ENCODE measurements at places on chromosomes 7 and 10.

DNA sequence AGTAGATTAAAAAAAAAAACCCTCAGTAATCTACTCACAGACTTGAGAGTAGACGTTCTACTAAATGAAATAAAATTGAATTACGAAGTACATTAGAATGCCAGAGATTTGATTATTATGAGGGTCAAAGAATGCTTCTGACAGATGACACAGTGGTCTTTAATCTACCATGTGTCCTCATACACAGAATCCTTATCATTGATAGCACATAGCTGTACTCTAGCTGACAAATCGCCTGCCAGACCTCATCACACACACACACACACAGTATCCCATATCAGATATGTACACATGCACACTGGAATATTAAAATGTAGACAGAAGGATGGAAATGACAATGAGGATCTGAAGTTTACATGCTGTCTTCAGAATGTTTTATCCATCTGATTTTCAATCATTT is 104.6 kb downstream of the SORCS1 start:
- DNase-seq: no peak

- DNase-seq: no peak
Observed at GRCh38 chr7:94562525-94562924, 52.9 kb downstream of the CASD1 start.

DNA sequence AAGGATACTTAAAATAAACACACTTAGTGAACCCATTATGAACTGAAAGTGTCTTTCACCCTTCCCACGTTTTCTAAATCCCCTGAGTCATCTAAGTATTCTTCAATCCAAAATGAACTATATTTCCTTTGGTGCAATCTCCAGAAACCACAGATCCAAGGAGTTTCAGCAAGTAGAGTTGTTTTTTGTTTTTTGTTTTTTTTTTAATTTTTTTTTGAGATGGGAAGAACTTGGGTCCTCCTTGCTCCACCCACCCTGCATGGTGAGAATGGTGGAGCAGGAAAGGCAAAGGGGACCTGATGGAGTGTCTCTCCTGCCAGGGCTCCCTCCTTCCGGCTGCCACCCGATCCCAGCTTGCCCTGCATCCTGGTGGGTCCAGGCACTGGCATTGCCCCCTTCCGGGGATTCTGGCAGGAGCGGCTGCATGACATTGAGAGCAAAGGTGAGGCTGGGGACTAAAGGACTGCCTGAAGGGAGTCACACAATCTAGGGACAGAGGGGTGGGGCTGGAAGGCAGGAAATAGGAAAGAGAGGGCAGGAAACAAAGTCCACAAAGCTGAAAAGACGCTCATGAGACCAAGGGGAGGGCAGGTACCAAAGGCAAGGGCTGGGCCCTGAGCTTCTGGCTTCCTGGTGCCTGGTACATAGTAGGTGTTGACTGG is 12.1 kb downstream of the ATG9B start:
- no peak for DNase-seq

DNA sequence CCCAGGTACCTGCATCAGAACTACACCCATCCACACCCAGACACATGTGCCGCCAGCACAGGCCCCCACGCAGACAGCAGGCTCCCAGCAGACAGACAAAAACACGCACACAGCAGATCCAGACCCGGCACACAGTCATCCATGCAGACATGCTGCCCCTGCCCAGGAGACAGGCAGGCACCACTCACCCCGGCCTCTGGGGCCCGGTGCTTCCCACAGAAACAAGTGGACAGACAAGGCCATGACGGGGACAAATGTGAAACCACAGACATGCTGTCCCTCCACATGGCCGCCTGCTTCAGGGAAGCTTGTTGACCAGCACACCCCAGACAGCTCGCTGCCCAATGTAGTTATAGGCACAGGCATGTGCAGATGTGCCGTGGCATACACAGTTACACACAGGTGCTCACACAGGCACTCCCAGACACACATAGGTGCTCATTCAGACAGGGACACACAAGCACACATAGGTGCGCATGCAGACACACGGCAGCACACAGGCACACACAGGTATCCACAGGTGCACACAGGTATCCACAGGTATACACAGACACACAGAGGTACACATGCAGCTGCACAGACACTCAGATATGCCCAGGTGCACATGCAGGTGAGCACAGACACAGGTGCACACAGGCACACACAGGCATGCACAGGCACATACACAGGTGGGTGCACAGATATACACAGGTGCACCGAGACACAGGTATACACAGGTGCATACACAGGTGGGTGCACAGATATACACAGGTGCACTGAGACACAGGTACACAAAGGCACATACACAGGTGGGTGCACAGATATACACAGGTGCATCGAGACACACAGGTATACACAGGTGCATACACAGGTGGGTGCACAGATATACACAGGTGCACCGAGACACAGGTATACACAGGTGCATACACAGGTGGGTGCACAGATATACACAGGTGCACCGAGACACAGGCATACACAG is 10.5 kb upstream of the SCART1 start:
- no peak for DNase-seq
